AG10803 (cell line): ENCODE measurements at places on chromosomes 16 and 17.
A peak's percentile ranks its signal among the peaks of the same experiment; 100 is the strongest.

DNA sequence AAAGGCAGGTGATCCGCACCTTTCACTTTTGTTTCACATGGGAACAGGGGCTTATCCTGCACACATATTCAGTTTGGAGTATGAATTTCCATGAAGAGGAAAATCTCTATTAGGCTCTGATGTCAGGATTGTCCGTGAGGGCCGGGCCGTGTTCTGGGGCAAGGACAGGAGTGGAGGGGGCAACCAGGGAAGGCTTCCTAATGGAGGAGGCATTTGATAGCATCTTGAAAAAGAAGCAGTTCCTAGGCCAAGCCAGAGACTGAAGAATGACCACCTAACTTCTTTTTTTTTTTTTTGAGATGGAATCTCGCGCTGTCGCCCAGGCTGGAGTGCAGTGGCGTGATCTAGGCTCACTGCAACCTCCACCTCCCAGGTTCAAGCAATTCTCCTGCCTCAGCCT is 174.2 kb downstream of the SEC14L1 start:
- no peak for DNase-seq

DNA sequence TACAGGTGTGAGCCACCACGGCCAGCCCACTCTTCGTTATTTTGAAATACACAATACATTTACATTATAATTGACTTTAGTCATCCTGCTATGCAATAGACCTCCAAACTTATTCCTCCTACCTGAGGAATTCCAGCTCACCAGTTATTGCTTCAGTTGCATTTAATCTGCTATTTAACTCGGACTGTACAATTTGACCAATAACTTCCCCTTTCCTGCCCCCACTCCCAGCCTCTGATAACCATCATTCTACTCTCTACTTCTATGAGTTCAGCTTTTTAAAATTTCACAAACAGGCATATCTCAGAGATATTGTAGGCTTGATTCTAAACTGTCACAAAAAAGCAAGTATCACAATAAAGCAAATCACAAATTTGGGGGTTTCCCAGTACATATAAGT is 157.0 kb downstream of the COPRS start:
- no peak for DNase-seq

DNA sequence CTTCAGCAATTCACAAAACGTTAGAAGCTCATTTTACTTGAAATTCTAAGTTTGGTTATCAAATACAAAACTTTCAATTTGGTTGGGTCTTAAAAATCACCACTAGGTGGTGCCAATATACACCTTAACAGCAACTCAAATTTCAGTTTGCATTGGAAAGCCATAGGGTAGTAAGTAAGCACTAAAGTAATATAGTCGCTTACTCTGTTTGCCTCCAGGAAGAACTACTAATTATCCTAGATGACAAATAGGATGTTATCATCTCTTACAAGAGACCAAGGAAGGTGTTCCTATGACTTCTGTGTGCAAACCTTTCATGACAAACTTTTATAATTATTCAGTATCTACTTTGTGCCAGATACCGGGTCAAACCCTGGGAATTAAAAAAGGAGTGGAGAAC is 93.3 kb downstream of the MYO1D start:
- peak; percentile 76 for DNase-seq

DNA sequence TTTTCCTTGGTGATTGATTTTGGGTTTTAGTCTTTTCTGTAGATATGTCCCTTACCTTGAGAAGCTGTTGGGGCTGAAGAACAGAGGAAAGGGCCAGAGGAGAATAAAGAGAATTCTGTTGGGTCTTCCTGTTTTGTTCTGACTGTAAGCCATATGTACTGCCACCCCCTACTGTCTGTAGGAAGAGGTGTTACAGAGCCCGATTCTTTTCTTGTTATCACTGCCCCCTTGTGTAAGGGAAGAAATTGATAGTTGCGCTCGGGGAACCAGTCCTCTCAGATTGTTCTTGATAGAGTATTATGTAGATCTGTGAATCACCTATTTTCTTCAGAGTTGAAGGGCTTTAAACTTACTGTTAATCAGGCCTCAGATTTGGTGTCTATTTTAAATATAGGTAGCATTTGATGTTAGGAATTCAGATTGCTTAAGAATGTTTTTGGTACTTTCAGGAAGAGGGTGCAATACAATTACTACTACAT is 2.4 kb downstream of the TANC2 start:
- peak; percentile 90 for DNase-seq

DNA sequence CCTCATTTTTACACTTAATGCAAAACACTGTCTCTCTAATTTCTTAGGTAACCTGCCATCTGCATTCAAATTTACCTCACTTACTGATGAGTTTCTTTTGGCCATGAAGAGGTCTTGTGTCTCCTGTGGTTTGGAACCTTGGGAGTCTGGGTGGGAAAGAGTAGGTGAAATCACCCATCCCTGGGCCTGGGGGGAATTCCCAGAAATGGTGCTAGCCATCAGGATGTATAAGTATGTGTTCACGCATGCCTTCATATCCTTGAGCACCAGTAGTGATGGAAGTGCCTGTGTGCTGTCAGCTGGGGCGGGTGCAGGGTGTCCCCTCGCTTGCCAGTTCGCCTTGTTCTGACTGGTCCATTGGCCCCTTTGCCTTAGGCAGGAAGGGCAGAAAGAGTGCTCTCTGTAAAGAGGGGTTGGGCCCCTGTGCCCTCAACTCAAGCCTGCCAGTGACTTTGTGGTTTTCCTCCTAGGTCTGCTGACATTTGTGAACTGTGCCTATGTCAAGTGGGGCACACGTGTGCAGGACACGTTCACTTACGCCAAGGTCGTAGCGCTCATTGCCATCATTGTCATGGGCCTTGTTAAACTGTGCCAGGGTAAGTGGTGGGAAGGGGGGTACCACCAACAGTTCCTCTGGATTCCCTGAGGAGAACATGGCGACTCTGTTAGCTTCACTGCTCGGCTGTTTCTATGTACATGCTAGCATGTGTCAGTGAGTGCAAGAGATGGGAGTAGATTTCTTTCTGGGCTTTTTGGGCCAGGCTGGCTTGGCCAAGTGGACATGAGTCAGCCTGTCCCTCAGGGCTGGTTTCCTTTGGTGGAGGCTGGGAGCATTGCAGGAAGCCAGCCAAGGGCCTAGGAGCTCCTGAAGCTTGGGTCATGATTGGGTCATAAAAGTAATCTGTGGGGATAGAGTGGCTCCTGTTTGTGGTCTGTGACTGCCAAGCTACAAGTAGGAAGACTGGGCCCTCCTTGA is 23.2 kb downstream of the SLC7A6OS start:
- peak; percentile 93 for DNase-seq

GRCh38 chr17:8015957-8016631 is 13.7 kb downstream of the GUCY2D start:
- no peak for DNase-seq

- DNase-seq: no peak
These were observed 354.6 kb upstream of the MAF start for GRCh38 chr16:79954921-79955705.
